Fibroblast of skin of left biceps (primary cell): ENCODE measurements at places on chromosomes 5 and 9.

DNA sequence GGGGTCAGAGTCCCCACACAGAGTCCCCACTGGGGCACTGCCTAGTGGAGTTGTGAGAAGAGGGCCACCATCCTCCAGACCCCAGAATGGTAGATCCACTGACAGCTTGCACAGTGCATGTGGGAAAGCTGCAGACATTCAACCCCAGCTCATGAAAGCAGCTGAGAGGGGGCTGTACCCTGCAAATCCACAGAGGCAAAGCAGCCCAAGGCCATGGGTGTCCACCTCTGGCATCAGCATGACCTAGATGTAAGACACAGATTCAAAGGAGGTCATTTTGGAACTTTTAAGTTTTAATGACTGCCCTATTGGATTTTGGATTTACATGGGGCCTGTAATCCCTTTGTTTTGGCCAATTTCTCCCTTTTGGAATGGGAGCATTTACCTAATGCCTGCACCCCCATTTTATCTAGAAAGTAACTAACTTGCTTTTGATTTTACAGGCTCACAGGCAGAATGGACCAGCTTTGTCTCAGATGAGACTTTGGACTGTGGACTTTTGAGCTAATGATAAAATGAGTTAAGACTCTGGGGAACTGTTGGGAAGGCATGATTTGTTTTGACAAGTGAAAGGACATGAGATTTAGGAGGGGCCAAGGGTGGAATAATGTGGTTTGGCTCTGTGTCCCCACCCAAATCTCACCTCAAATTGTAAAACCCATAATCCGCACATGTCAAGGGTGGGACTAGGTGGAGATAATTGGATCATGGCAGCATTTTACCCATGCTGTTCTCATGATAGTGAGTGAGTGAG lies 56.3 kb upstream of the ITGA1 start:
- no peak for DNase-seq

DNA sequence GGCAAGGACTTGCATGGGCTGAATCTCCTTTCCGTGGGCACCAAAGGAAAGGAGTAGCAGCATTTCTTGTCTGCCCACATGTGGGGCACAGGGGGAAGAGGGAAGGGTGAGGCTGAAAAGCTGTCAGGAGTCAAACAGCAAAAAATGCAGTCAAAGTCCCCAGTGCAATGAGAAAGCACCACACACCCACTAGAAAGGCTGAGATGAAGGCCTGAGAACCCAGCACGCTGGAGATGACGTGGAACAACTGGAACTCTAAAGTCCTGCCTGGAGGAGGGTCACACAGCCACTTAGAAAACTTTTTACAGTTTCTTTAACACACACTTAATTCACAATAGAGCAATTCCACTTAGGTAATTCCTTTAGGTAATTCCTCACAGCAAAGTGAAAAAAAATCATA lies 94.6 kb upstream of the IGFBPL1 start:
- no peak for DNase-seq

DNA sequence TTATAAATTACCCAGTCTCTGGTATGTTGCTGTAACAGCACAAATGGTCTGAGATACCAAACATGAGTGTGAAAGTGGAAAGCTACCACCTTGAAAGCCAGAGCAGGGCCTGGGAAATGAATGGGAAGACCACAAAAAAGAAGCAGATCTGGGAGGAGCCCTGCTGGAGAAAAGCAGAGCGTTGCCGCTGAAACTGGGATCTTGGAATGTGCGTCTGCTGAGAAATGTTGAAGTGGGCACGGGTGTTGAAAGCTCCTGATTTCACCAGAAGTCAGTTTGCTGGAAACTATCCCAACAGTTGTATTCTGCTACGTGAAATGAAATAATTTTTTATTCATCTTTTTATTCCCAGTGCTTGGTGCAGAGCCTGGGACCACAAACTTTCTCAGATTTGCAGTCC lies 40.0 kb downstream of the NUDT12 start:
- no peak for DNase-seq

- DNase-seq: no peak
Observed at GRCh38 chr9:18610956-18611355, 137.0 kb downstream of the ADAMTSL1 start.

GRCh38 chr5:126526493-126526892 lies 68.5 kb downstream of the ALDH7A1 start:
- DNase-seq: no peak

DNA sequence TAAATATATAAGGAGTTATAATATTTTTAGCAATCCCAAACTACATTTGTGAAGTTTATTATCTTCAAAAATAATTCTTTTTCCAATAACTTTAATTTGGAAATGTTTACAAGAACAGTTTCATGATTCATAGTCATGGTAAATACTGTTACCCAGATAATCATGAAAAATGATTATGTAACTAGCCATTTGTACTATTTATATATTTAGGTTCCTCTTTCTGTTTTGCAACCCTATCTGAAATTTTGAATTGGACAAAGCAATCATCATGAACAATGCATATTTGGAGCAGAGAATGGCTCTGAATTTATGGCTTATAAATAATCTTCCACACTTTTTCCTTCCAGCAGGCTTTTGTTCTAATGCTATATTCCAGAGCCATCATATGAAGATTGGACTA lies 499.7 kb downstream of the SLCO4C1 start:
- DNase-seq: no peak

DNA sequence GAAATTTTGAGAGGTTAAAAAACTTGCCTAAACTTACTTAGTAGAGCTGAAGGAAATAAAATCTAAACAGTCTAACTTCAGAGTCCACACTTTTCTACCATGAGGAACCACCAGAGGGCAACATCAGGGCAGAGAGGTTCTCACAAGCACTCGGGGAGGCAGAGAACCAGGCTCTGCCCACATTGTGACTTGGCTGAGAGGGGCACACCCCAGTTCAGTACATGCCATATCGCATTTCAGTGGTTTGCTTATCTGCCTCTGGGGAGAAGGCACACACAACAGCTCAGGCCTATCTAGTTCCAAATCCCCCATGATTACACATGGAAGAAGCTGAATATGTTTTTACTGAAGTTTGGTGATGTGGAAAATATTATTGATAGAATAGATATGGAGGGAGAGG lies 49.2 kb downstream of the EQTN start:
- no peak for DNase-seq

DNA sequence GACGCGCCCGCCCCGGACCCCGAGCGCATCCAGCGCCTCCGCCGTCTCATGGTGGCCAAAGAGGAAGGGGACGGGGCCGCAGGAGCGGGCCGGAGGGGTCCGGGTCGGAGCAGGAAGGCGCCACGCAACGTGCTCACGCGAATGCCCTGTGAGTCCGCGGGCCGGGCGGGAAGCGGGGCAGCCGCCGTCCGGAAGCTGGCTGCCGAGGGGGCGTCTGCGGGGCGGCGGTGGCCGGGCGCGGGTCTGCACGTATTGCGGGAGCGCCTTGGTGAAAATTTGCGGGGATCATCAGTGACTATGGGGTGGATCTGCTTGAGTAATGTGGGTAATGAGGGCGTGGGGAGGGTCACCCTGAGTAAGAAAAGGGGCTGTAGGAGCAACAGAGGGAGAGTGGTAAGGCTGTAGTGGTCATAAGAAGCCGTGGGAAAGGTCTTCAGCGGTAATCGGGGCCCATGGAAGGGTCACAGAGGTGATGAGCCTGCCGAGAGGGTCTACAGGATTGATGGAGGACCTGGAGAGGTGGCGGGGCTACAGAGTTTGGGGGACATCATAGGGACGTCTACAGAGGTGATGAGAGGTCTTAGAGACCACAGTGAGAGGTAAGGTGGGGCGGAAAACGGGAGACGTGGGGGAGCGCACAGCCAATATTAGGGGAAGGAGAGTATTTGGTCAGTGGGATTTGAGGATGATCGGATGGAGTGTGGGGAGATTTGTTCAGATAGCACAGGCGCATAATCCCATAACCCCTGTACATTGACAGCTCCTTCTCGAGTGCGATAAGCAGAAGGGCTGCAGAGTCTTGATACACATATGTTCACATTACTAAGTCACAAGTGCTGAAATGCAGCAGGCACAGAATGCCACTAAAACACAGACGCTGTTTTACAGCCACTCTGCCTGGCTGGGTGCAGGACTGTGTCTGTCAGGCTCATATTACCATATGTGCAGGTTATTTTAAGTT lies 819 bp downstream of the LSM11 start:
- DNase-seq: no peak

- DNase-seq: no peak
Observed at GRCh38 chr5:58770136-58770535, 187.3 kb downstream of the RAB3C start.

DNA sequence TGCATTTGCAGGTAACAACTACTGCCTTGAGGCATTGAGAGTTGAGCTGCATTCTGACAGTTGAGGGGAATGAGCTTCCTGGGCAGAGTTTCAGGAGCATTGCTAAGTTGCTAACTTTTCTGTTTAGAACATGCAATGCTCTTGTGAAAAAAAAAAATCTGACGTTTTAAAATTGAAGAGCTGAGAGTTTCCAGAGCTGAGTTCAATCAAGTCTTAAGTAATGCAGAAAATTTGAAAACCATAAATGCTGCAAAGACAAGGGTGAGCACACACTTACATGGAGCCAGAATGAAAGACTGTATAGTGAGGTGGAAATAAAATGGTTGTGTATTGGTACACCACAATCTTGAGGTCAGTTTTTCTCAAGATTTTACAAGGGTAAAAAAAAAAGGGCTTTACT lies 166.0 kb downstream of the GABRB2 start:
- DNase-seq: no peak

DNA sequence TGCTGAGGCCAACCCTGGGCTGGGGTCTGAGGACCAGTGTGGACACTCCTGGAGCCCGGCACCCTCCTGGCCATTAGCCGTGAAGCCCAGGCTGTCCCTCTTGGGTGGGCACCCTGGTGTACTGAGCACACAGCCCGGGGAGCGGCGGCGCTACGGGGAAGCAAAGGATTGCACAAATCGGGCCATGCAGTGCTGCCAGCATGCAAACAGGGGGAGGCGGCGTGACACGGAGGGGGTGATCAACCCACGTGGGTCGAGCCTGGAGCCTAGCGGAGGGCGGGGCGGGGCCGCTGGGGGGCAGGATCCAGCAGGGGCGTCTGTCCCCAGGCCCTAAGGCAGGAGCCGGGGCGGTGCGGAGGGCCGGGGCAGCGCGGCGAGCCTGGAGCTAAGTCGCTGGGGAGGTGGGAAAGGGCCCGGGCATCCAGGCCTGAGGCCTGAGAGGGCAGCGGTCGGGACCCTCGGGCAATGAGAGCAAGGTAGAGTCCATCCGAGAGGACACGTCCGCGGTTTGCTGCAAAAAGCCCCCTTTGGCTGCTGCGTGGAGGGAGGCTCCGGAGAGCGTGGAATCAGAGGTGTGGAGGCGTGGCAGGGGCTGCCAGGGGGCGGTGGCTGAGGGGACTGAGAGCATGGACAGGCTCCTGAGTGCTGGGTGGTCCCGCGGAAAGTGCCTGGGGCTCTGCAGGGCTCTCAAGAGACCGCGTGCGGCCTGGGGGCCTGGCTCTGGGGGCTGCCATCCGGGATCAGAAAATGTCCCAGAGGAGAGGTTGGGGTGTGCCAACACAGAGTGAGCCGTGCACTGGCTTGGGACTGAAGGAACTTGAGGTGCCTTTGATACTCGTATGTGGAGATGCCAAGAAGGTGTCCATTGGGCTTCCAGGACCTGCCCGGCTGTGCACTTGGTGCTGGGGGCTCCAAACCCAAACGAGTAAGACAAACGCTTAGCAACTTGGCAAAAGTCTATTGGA lies 94.2 kb downstream of the BARX1 start:
- DNase-seq: no peak

GRCh38 chr5:111221139-111221538 lies 3.0 kb upstream of the CAMK4 start:
- no peak for DNase-seq

GRCh38 chr5:7348168-7348854 lies 47.6 kb upstream of the ADCY2 start:
- no peak for DNase-seq

GRCh38 chr5:166596043-166596442 lies 1695.4 kb upstream of the WWC1 start:
- no peak for DNase-seq

GRCh38 chr9:18495065-18495464 lies 21.1 kb downstream of the ADAMTSL1 start:
- no peak for DNase-seq

- DNase-seq: peak; percentile 81
Observed at GRCh38 chr5:9661316-9662015, 31.3 kb upstream of the TAS2R1 start.

DNA sequence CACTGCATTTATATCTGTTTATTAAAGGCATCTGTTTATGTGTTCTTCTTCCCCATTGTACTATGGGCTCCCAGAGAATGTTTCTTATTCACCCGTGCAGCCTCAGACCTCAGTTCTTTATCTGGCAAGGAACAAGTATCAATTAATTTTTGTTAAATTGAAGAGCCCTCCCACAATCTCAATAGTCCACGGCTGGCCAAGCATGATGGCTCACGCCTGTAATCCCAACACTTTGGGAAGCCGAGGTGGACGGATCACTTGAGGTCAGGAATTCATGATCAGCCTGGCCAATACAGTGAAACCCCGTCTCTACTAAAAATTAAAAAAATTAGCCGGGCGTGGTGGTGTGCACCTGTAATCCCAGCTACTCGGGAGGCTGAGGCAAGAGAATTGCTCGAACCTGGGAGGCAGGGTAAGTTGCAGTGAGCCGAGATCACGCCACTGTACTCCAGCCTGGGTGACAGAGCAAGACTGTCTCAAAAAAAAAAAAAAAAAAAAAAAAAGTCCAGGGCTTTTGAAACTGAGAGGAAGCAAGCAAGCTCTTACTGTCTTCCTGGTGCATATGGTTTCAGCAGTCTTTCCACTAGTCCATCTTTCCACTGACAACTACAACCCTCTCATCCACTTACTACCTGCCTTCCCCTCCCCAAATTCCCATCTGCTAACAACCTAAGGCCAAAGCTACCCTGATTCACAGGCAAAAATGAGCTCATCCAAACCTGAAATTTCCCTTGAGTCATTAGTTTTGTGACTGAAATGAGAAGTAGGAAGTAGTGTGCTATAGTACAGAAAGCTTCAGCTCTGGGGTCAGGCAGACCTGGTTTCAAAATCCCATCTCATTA lies 2.3 kb upstream of the HK3 start:
- DNase-seq: no peak

- DNase-seq: no peak
Observed at GRCh38 chr5:178340187-178340586, 107.6 kb upstream of the PHYKPL start.
